ENCODE measurements at places on chromosomes 2 and 18. TPM values are rescaled to one million over a fixed set of nuclear protein-coding genes. Genes with fewer than 3 reads are reported as not detected.

GRCh38 chr2:239018271-239019182 lies 170.6 kb downstream of the TWIST2 start:
- no peak for DNase-seq

DNA sequence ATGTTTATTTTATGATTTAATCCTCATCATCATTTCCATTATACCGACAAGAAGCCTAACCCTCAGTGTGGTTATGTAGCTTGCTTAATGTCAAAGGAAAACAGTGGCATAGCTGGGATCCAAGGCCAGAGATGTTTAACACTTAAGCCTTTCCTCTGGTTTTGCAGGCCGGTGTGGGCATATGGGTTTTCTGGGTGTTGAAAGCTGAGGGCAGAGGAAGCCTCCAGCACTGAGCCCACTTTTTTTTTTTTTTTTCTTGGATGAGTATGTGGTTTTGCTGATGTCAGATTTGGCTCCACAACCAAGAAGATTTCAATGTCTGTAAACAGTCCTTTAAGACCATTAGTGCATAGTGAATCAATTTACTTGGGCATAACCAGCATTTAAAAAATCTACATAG lies 41.3 kb downstream of the LHCGR start:
- DNase-seq: no peak

DNA sequence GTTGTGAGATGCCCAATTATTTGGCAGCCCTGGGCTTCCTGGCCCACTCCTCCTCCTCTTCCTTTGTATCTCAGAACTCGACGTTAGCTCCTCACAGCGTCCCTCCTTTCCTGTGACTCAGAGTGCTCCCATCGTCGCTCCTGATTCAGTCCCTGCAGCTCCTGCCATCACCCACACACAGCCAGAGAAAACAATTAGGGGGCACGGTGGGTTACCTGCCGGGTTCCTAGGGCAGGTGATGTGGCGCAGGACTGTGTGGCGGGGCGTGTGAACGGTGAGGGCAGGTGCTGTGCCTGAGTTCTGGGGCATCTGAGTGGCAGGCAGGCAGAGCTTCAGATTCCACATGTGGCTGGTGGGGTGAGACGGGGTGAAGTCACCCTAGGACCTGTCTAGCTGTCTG lies 42.6 kb downstream of the GLI2 start:
- no peak for DNase-seq

DNA sequence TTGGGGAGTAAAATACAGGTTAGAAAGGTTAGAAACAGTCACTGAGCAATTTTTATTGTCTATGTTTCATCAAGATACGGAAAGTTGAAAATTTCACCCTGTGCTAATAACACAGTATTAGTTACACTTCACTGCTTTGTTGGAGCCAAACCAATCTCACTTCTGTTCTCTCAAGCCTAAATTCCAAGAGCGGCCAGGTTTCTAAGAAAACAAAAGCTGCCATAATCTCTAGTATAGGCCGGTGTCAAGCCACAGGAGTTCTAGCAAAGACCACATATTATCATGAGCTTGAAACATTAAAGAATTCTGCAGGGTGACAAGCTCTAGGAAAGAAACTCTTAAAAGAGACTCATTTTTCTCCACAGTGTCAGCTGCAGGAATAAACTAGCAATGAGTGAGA lies 128.7 kb downstream of the TXNL1 start:
- no peak for DNase-seq

GRCh38 chr2:65220432-65221131 lies 7.0 kb upstream of the ACTR2 start:
- DNase-seq: no peak

- DNase-seq: no peak
Observed at GRCh38 chr2:1489486-1489885, 76.2 kb downstream of the TPO start.

- no peak for DNase-seq
Observed at GRCh38 chr2:115678129-115678528, 1235.7 kb downstream of the DPP10 start.

DNA sequence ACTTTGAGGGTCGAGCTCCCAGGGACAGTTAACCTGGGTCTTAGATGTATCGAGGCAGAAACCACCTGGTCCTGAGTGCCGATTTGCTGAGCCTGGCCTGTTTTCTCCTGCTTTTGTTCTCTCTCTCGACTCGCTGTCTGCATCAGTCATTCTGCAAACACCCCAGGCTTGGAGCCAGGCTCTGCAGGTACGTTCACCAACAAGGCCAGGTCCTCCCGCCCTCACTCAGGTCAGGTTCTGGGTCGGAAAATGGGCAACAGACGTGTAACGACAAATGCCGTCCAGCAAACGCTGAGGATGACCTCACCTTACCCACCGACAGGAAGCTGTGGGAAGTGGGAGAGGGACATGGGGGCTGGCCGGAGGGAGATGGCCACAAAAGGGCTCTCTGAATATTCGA lies 57.7 kb upstream of the PXDN start:
- DNase-seq: no peak

CXCR2 gene
- not detected for total RNA-seq

FAM228A gene
- total RNA-seq: under 0.01 TPM

C1QL2 gene
- total RNA-seq: not detected

SLC19A3 gene
- total RNA-seq: not detected
